ENCODE measurements at places on chromosomes 6 and 20.

- DNase-seq = no peak
Observed at GRCh38 chr6:12208190-12208589, 82.0 kb upstream of the EDN1 start.

DNA sequence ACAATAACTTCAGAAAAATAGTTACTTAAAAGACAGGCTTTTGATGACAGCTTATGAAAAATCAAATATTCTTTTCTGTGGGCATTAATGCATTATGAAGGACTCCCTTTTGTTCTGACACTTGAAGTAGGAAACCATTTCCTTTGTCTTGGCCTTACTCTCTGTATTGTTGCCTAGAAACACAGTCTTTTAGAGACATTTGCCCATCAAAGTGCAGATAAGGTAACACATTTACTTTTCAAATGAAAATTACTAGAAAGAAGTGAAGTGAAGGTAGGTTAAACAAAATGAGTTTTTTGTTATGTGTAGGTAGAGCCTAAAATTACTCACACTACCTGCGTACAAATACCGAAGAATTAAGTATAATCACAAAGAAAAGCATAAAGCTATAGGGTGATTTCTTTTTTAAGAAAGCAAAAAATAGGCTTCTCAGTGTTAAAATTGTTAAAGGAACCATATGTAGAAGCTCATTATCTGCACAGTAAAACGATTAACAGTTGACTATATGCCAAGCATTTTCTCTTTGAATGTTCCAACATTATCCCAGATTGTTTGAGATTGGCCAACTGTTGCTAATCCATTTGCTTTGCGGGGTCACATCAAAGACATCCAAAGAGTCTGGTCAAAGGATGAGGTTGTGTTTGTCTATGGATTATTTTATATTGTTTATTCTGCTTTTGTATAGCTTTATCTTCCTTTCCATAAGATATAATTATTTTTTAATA is 542.0 kb upstream of the RNF217 start:
- no peak for DNase-seq

DNA sequence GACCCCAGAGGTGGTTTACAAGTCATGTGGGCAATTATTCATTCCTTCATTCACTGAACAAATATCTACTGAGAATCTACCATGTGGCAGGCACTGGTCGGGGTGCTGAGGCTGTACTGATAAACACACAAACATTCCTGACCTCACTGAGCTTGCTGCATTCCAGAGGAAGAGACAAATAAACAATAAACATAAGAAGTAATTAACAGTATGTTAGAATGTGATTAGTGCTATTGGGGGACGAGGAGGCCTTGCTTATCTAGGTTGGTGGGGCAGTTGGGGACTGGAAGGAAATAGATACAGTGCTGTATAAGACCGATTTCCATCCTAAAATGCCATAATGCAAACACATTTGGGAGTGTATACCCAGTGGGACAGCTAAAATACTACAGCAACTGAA is 44.1 kb downstream of the MAK start:
- DNase-seq = no peak

GRCh38 chr6:169865346-169866139 is 114.1 kb downstream of the ERMARD start:
- DNase-seq = no peak

DNA sequence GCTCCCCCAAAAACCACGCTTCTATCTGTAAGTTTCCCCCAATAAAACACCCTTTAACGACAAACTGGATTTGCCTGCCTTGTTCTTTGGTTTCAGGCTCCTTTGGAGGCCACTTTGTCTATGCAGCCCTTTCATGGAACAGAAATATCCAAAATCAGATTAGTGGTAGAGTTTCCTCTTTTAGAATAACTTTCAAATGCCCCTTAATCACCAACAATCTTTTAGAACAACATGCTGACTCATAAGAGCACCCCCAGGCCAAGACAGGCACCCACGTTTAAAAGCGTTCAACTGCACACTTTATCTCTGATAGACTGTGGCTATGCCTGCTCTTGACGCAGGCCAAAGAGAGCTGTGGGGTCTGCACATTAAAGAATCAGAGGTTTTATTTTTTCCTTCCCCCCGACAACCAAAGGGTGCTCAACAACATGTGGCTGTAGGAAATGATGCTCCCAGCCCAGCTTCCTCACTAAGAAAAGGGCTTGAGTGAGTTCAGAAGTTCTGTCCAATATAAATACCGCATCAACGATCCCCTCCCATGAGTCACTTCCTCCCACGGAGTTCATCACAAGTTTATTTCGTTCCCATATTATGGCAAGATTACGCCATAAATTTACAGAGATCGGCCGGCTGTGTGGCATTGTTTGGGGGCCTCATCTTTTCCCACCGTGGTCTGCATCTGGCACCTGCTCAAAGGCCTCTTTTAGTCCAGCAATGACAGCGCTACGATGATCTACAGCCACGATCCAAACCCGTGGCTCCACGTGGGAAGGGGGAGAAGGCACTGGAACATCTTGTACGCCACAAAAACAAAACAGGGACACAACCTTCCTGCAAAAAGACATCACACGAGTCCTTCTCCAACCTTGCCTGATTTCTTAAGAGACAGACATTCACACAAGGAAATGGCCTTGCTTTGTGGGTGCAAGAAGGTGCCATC is 88.8 kb upstream of the NFATC2 start:
- no peak for DNase-seq

- DNase-seq = no peak
Observed at GRCh38 chr6:88483424-88483823, 317.3 kb upstream of the CNR1 start.

GRCh38 chr20:35174458-35175216 is 2.8 kb downstream of the PROCR start:
- DNase-seq = no peak

DNA sequence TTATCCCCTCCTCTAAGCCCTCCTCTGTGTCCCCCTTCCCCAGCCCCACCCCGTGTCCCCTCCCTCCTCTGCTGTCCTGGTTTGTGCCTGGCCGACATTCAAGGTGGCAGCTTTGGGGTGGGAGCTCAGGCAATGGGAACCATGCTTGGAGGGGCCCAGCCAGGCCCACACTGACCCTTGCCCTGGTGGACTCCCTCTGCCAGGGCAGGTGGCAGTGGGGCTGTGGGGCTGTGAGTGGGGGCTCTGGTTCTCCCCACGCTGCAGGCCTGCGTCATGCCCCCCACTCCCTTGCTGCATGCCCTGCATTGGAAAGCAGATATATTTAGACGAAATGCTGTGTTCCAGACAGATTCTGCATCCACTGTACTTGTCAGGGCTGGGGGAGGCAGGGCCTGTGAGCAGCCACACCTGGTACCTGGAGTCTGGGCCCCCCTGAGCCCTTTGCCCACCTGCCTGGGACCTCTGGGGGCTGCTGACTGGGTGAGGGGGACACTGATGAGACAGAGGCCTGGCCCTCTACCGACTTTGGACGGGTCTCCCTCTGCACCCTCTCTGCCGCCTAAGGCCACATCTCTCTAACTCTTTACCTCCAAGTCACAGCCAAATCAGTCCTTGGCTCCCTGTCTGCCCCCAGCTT is 14.2 kb downstream of the DLGAP4 start:
- DNase-seq = no peak

GRCh38 chr6:73537677-73538076 is 16.8 kb upstream of the EEF1A1 start:
- no peak for DNase-seq

GRCh38 chr6:34791164-34791700 is 651 bp upstream of the BLTP3A start:
- no peak for DNase-seq

GRCh38 chr6:108164815-108165706 is 761 bp upstream of the NR2E1 start:
- no peak for DNase-seq

GRCh38 chr20:63855363-63856097 is 5.8 kb upstream of the ABHD16B start:
- DNase-seq = no peak

GRCh38 chr6:166300357-166300987 is 7.7 kb downstream of the PRR18 start:
- no peak for DNase-seq

GRCh38 chr6:14320332-14320731 is 202.8 kb downstream of the CD83 start:
- DNase-seq = no peak

GRCh38 chr6:56328728-56329090 is 81.3 kb upstream of the COL21A1 start:
- no peak for DNase-seq

- no peak for DNase-seq
Observed at GRCh38 chr6:19137505-19137904, 699.7 kb upstream of the ID4 start.

- DNase-seq = no peak
Observed at GRCh38 chr6:87799651-87800050, 97.6 kb upstream of the AKIRIN2 start.

- no peak for DNase-seq
Observed at GRCh38 chr6:146312608-146313007, 231.0 kb upstream of the RAB32 start.

GRCh38 chr6:142008016-142008735 is 124.5 kb upstream of the GJE1 start:
- no peak for DNase-seq

- no peak for DNase-seq
Observed at GRCh38 chr6:160226118-160226591, 32.5 kb downstream of the SLC22A2 start.

DNA sequence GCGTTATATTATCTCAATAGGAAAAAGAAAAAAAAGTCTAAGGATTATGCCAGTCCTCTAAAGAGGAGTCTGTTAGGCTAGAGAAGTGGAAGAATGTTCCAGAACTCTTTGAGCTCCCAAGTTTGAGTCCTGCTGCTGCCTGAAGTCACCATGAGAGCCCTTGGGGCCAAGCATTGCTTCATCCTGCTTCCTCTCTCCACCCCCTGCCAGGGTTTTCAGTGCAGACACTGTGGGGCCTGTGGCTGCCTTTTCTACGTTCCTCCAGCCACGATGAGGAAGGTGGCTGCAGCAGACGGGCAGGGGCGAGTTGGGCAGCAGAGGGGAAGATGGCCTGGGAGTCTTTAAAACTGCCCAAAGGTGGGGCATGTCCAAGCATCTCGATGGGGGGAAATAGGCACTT is 214.4 kb upstream of the KCNG1 start:
- no peak for DNase-seq

DNA sequence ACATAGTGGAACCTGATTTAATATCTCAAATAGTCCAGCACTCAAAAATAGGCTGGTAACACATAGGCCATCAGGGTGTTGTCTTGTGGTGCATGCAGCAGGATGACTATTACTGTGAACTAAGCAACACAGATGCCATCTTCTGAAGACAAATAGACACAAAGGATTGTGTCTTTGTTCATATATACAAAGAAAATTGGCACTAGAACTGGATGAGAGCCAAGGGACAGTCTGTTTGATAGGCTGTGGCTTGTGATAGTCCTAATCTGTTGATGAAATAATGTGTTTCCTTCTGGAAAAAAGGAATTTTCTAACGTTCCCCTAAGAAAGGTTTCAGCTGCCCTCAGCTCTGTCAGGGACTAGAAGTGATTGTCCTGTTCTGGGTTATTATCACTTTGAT is 129.8 kb downstream of the TPBG start:
- no peak for DNase-seq

DNA sequence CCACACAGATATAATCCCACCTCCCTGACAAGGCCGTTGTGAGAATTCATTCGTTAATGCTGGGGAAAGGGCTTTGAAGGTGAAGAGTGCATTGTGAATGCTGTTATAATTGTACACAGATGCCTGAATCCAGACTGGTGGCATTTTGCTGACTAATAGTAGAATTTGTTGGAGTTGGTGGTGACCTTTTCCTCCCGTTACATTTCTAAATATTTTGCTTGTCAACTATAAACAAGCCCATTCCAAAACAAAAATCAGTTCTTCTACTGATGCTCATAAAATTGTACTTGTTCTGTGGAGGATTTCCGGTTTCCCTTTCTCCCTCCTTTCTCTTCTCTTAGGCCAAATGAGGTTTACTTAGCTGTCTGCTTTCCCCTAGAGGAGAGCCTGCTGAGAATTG is 253.1 kb upstream of the SUPT3H start:
- no peak for DNase-seq

DNA sequence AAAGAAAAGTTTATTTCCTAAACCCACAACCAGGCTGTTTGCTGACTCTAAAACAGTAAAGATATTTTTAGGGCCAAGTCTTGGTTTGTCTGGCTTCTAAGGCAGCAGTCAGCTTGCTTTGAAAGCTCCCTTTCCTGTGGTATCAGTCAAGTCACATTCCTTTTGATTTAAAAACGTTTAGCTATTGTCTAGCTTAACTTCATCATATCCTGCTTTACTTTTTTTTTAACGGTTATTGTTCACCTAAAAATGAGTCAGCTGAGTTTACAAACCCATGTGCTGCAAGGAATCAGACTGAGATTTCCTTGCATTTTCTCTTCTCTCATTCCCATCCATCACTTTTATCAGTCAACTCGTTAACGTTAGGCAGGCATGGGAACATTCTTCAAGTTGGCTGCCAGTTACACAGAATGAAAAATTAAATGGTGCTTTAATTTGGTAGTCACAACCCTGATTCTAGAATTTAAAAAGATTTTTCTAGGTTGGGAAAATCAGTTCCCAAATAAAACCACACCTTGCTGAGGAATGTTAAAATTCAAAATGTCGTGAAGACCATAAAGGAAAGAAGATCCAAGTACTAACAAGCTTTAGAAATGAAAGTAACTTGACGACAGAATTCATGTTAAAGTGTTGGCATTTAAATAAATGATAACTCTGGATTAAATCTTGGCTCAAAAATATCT is 45.9 kb downstream of the ELOVL5 start:
- no peak for DNase-seq

- no peak for DNase-seq
Observed at GRCh38 chr6:145309842-145310535, 425.3 kb downstream of the EPM2A start.

- no peak for DNase-seq
Observed at GRCh38 chr6:82882363-82883023, 183.1 kb downstream of the UBE3D start.
